ENCODE measurements at places on chromosomes 12 and 14. TPM values are rescaled to one million over a fixed set of nuclear protein-coding genes. Genes with fewer than 3 reads are reported as not detected.

DNA sequence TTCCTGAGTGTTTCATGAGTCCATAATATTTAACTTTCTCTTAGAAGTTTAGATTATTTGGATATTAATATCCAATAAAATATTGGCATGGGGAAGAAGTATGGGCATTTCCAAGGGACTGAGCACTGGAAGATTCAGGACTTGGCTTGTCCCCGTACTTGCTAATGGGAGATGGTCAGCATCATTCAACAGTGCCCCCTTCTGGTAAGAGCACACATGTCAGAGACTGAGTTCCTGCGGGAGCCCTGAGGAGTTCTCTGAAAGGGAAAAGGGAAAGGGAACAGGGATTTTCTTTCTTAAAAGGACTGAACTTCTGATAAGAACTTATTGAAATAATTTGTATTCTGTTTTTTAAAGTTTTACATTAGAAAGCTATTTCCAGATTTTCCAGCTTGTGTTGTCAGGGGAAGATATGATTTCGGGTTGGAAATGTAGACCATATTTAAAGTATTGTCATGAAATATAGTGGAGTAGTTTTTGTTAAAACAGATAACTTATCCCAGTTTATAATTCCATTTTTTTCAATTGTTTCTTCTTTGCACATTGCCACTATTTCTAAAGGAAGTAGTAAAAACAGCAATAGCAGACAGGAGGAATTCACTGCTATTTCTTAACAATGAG, 59.8 kb upstream of the C12orf71 start:
- no peak overlapping the region for H3K4me3 ChIP-seq
- H3K36me3 ChIP-seq = peaks cover 1% of the 10 kb centered on the region
- peaks cover 31% of the 10 kb centered on the region for H3K4me1 ChIP-seq
- no peaks in the 10 kb centered on the region for H3K27me3 ChIP-seq
- H3K27ac ChIP-seq = no peak overlapping the region

DNA sequence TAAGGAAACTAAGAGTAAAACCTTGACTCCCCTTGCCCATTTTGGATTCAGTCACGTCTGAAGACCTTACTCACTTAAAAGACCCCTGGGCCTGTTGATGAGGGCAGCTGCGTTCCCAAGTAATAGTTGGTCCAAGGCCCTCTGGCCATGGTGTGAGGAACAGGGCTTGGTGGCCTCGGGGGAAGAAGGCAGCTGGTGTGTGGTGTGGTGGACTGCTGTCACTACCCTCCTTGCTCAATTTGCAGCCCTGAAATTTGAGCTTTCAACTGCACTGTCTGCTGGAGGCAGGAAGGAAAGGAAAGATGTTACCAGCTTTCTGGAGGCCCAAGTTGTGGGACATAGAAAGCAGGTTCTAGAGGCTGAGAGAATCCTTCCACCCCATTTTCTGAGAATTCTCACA, 128.2 kb downstream of the SLC38A6 start:
- no peak overlapping the region for H3K4me3 ChIP-seq
- H3K27ac ChIP-seq = no peak overlapping the region
- DNase-seq = no peak
- H3K36me3 ChIP-seq = peaks cover 4% of the 10 kb centered on the region
- H3K27me3 ChIP-seq = no peaks in the 10 kb centered on the region

DNA sequence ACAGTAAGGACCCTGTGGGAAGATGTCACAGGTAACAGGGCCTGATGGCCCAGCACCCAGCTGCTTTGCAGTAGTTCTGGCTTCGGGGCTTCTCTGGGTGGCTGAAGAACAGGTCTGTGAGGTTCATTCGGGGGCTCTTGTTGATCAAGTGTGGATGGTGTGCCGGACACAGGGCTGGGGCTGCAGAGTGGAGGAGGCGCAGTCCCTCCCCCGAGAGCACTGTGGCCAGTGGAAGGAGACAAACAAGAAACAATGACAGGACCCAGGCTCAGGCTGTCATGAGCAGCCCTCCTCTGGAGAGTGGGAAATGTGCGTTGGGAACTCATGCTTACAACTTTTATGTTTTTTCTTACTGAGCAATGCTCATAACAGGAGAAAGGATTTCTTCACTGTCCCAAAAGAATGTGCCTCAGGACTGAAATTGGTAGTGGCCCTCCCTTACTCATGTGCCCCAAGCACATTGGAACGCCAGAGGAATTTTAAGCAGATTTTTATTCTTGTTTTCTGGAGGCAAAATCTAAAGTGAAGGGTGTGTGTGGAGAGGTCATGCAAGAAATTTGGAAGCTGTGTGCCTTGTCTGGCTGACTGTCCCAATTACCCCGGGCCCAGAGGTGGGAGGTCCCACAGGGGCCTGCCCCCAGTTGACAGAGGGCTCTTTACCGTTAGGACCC, 233.8 kb downstream of the CACNA1C start:
- no peak for DNase-seq
- no peaks in the 10 kb centered on the region for H3K36me3 ChIP-seq
- H3K4me1 ChIP-seq = no peaks in the 10 kb centered on the region
- H3K4me3 ChIP-seq = no peak overlapping the region
- H3K27me3 ChIP-seq = peaks cover 5% of the 10 kb centered on the region

DNA sequence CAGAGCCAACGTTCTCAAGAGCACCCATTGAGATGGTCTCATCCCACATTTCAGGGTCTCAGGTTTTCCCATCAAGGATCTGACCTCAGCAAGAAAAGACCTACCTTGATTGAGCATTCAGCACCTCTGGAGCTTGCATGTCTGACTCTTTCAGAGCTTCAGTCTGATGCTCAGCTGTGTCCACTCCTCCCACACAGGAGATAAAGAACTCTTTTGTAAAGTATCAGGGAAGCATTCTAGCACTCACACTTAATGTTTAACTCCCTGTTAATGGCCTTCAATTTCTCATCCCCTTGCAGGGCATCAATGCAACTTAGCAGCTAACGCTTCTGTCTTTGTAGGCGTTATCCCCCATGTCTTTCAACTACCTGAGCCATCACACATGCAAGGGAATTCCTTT, 124.1 kb downstream of the GALC start:
- H3K4me1 ChIP-seq = peaks cover 7% of the 10 kb centered on the region
- no peaks in the 10 kb centered on the region for H3K36me3 ChIP-seq
- H3K4me3 ChIP-seq = no peak overlapping the region
- no peak for DNase-seq
- no peak overlapping the region for H3K27ac ChIP-seq

GRCh38 chr12:4440187-4440941, 5.3 kb downstream of the FGF6 start:
- no peaks in the 10 kb centered on the region for H3K36me3 ChIP-seq
- no peak overlapping the region for H3K4me3 ChIP-seq

DNA sequence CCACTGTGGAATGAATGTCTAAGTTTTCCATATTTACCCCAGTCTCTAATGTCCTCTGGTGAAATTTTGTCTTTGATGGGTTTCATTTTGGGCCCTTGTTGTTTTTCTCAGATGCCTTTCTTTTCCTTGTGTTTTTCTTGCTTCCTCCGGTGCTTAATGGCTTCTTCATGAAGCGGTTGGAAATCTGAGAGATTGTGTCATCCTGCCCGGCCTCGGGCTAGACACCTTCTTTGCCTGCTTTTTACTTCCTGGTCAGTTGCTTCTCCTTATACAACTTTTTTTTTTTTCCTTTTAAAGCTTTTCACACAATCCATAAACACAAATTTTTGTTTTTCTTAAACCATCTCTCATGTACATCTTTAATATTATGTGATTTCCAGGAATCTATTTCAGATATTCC, 7.1 kb downstream of the ETV6 start:
- H3K27me3 ChIP-seq = no peaks in the 10 kb centered on the region
- no peak overlapping the region for H3K4me3 ChIP-seq
- peaks cover 59% of the 10 kb centered on the region for H3K36me3 ChIP-seq

GRCh38 chr12:120138366-120138765, 21.8 kb upstream of the RAB35 start:
- no peak overlapping the region for H3K27ac ChIP-seq
- no peaks in the 10 kb centered on the region for H3K4me1 ChIP-seq
- no peak overlapping the region for H3K4me3 ChIP-seq
- no peak for DNase-seq
- peaks cover 50% of the 10 kb centered on the region for H3K36me3 ChIP-seq
- no peaks in the 10 kb centered on the region for H3K27me3 ChIP-seq

DNA sequence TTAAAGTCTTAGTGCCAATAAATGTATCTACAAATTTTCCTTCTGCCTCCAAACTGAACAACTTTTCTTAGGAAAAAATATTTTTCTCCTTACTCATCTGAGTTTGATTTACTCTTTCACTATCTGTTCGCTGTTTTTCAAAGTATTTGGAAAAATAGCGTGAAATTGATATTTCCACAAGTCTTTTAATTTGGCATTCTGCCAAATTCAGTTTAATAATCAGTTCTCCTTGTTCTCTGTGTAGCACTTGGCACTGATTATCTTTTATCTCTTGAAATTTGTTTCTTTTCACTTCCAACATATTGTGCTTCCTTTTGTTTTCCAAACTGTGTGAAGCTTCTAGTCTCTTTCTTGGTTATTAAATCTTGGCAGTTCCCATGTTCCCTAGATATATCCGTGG, 559.8 kb downstream of the RPL10L start:
- H3K36me3 ChIP-seq = no peaks in the 10 kb centered on the region
- H3K27me3 ChIP-seq = no peaks in the 10 kb centered on the region
- no peaks in the 10 kb centered on the region for H3K4me1 ChIP-seq
- H3K4me3 ChIP-seq = no peak overlapping the region
- no peak for DNase-seq

DNA sequence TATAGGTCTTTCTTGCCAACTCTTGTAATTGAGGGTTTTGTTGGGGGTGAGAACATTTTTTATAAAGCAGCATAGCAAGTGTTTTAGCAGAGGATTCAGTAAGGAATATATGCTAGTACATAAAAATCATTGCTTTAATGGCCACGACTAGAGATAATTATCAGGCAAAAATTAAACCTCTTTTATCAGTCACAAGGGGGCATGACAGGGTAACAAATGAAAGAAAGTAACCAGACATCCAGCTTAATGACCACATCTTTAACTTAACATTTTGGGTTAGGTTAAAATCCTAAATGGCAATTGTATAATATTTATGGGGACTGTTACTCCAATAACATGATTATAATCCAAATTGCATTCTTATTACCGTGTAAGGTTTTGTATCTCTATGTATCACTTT, 119.6 kb downstream of the LRRIQ1 start:
- H3K27me3 ChIP-seq = no peaks in the 10 kb centered on the region
- H3K27ac ChIP-seq = no peak overlapping the region
- no peak overlapping the region for H3K4me3 ChIP-seq
- no peak for DNase-seq

DNA sequence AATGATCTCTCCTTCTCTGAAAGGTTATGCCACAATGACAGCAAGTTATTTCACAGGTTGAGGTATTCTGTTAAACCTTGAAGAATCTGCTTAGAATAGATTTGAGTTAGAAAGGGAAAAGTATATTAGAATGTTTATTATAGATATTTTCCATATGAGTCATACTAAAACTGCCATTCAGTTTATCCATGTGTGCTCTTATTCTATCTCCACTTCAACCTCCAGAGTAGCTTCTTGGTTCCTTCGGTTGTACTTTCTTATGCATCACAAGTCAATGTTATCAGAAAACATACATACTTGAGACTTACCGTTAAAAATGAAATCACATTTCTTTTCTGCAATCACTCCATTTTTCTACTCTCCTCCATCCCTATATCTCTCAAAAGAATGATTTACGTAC, 197.7 kb downstream of the BCAT1 start:
- H3K4me3 ChIP-seq = peak overlapping the region; percentile 4
- no peaks in the 10 kb centered on the region for H3K36me3 ChIP-seq
- DNase-seq = no peak
- H3K27ac ChIP-seq = peak overlapping the region; percentile 7
- H3K27me3 ChIP-seq = no peaks in the 10 kb centered on the region

DNA sequence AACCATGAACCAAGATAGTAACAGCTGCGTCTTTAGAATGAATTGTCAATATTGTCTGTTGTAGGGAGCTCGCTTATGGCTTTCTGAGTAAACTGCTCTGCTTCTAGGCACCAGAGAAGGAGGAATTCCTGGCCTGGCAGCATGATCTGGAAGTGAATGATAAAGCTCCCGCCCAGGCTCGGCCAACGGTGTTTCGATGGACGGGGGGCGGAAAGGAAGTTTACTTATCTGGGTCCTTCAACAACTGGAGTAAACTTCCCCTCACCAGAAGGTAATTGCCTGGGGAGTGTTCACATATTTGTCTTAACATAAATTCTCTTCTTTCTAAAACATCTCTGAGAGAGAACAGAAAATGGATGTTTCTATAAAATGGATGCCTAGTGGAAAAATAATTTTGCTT, 4.3 kb downstream of the PRKAB1 start:
- H3K4me3 ChIP-seq = no peak overlapping the region
- peaks cover 58% of the 10 kb centered on the region for H3K4me1 ChIP-seq
- no peak for DNase-seq
- no peaks in the 10 kb centered on the region for H3K27me3 ChIP-seq

- DNase-seq = no peak
- H3K36me3 ChIP-seq = no peaks in the 10 kb centered on the region
- no peak overlapping the region for H3K4me3 ChIP-seq
Observed at GRCh38 chr12:69425417-69425816, 44.8 kb upstream of the FRS2 start.

DNA sequence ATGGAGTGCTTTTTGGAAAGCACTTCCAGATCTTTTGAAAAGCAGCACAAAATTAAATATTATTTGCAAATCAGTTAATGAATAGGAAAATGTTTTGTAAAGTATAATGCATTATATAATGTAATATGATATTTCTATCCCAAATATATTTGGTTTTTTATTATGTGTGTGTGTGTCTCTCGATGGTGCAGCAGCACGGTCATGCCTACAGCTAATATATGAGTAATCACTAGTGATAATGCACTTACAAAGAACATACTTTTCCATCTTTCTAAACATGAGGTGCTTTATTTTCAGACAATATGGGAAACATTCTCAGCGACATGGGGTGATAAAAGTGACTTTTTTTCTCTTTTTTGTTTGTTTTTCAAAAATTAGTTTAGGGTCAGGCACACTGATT, 1.3 kb upstream of the EEA1 start:
- H3K27ac ChIP-seq = peak overlapping the region; percentile 94
- peaks cover 31% of the 10 kb centered on the region for H3K4me1 ChIP-seq
- peaks cover 3% of the 10 kb centered on the region for H3K36me3 ChIP-seq
- H3K4me3 ChIP-seq = no peak overlapping the region

GRCh38 chr12:122402264-122402663, 20.2 kb downstream of the CLIP1 start:
- H3K36me3 ChIP-seq = peaks cover 20% of the 10 kb centered on the region
- no peak overlapping the region for H3K27ac ChIP-seq
- H3K4me1 ChIP-seq = peaks cover 31% of the 10 kb centered on the region

Gene STYK1
- total RNA-seq = not detected

Gene CAPZA3
- not detected for total RNA-seq

Gene RARG
- 61.6 TPM for total RNA-seq

Gene CMTM5
- not detected for total RNA-seq

Gene CNTN1
- not detected for total RNA-seq

Gene TAS2R14
- 2.9 TPM for total RNA-seq

Gene RIPK3
- 14.3 TPM for total RNA-seq

Gene REM2
- 0.39 TPM for total RNA-seq

Gene JKAMP
- 28.8 TPM for total RNA-seq

Gene PROX2
- not detected for total RNA-seq

Gene PRPF40B
- 10.4 TPM for total RNA-seq

Gene KRT2
- not detected for total RNA-seq

Gene SIX6
- total RNA-seq = not detected

Gene ALX1
- not detected for total RNA-seq

Measured in activated T-helper 1 cell treated with anti-CD3 and anti-CD28 coated beads, Interleukin-12 subunit alpha, Interleukin-12 subunit beta, Interleukin-2, Interleukin-4 antibody, amounts not matched to agents 30 ng/mL and 10 ng/mL and 1 ng/mL, durations not matched to agents 14 hours and 24 hours and 36 hours (primary cell).